ENCODE measurements at places on chromosomes 13 and 19. TPM values are rescaled to one million over a fixed set of nuclear protein-coding genes. Genes with fewer than 3 reads are reported as not detected.

DNA sequence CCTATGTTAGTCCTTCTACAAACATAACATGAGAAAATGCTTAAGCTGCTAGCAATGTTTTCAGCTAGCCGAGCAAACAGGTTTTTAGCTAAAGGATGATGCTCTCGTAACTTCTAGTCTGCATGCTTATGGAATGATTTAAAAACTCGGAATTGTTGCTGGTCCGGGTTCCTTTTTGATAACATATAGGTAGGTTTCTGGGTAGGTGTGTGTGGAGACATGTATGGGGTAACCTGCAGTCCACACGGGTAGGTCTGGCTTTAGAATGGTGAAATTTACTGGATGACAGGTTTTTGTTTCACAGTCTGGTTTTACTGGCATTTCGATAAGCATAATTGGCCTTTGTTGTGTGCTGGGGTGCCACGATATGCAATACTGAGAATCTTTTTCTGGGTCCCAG, 4.4 kb downstream of the ZNF813 start:
- no peaks in the 10 kb centered on the region for H3K27me3 ChIP-seq
- H3K4me1 ChIP-seq = peaks cover 21% of the 10 kb centered on the region
- H3K27ac ChIP-seq = no peak overlapping the region
- no peak overlapping the region for H3K4me3 ChIP-seq

- H3K4me1 ChIP-seq = peaks cover 6% of the 10 kb centered on the region
- H3K36me3 ChIP-seq = no peaks in the 10 kb centered on the region
- no peak overlapping the region for H3K4me3 ChIP-seq
- no peak overlapping the region for H3K27ac ChIP-seq
- H3K27me3 ChIP-seq = no peaks in the 10 kb centered on the region
Measured at GRCh38 chr19:58332697-58333096, 5.9 kb downstream of the ZSCAN22 start.

- no peak overlapping the region for H3K4me3 ChIP-seq
- no peaks in the 10 kb centered on the region for H3K36me3 ChIP-seq
- no peaks in the 10 kb centered on the region for H3K4me1 ChIP-seq
Measured at GRCh38 chr13:70098669-70099068, 9.0 kb upstream of the ATXN8OS start.

GRCh38 chr19:39874404-39874803, 28.2 kb upstream of the FBL start:
- no peaks in the 10 kb centered on the region for H3K4me1 ChIP-seq
- no peak overlapping the region for H3K4me3 ChIP-seq
- no peaks in the 10 kb centered on the region for H3K36me3 ChIP-seq
- no peaks in the 10 kb centered on the region for H3K27me3 ChIP-seq
- no peak for DNase-seq

- peaks cover 12% of the 10 kb centered on the region for H3K4me1 ChIP-seq
- H3K4me3 ChIP-seq = no peak overlapping the region
- H3K36me3 ChIP-seq = no peaks in the 10 kb centered on the region
- no peak for DNase-seq
Measured at GRCh38 chr13:51849145-51850101, 4.4 kb upstream of the TMEM272 start.

DNA sequence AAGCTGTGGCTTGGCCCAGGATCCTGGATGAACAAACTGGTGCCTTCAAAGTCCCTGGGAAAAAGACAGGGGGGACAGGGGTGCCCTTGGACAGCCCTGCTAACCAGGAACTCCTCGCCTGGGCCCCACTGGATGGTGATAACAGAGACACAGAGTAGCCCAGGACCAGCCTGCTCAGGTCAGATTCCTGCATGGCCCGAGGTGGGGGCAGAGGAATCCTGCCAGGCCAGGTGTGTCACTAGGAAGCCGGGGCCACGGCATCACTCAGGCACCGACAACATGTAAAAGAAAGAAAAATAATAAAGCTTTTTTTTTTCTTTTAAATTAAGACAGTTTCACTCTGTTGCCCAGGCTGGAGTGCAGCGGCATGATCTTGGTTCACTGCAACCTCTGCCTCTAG, 5.6 kb upstream of the RPL18A start:
- no peak overlapping the region for H3K27ac ChIP-seq
- no peaks in the 10 kb centered on the region for H3K27me3 ChIP-seq
- no peaks in the 10 kb centered on the region for H3K36me3 ChIP-seq
- DNase-seq = no peak
- H3K4me3 ChIP-seq = no peak overlapping the region
- peaks cover 29% of the 10 kb centered on the region for H3K4me1 ChIP-seq

The ZNF331 gene
- total RNA-seq = 12.0 TPM

The SNRNP70 gene
- total RNA-seq = 185 TPM
